ENCODE measurements at places on chromosomes 11 and 22.

- DNase-seq, result no peak
These were observed 50.6 kb upstream of the PPARA start for GRCh38 chr22:46099740-46100139.

DNA sequence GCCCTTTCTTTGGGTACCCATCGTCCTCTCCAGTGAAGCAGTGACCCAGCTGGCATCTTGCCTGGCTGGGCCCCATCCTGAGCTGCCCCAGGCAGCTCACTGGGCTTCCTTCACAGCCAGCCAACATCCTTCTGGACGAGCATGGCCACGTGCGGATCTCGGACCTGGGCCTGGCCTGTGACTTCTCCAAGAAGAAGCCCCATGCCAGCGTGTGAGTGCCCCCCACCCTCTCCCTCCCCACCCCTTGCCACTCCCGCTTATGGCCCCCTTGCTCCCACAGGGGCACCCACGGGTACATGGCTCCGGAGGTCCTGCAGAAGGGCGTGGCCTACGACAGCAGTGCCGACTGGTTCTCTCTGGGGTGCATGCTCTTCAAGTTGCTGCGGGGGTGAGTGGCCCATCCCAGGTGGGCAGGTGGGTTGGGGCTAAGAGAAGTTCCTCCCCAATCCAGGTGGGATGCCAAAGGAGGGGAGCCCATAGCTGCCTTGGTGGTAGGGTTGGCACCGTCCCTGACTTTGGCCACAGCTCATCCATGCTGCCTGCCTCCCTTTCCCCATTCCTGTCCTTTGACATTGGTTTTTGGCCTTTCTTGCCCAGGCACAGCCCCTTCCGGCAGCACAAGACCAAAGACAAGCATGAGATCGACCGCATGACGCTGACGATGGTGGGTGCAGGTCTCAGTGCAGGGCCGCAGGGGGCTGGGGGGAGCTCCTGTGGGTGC is 6.8 kb upstream of the ANKRD13D start:
- DNase-seq, result no peak

DNA sequence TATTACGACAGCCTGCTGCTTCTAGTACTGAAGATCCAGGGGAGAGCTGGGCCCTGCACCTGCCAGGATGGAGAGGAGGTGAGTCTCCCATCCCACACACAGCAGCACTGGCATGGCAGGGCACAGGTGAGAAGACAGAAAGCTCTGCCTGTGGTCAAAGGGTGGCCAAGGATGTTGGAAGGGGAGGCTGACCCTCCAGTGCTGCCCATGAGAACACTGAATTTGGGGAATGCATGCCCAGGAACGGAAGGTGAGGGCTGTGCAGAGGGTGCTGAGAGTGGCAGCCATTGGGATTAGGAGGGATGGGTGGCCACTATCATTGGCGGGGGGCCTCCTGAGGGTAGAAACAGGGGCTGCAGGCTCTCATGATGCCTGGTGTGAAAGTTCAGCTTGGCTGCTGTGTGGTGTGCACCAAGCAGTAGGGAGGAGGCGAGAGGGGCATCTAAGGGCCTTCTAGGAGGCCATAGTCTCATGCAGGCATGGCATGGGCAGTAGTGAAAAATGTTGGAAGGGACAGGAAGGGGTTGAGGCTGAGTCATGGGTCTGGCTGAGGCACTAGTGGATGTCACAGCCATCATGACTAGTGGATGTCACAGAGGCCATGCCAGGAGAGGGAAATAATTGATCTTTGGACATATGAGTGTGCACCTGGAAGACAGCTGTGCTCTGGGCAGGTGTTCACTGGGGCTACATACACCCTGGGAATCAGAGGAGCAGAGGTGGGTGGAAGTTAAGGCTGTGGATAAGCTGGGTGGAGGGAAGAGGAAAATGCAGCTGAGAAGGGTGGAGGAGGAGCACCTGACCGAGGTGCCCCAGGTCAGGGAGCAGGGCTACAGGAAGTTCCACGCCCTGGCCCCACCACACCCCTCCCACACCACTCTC is 2.5 kb upstream of the LRRC74B start:
- no peak for DNase-seq

- no peak for DNase-seq
These were observed 64.7 kb upstream of the WT1 start for GRCh38 chr11:32500001-32500400.

DNA sequence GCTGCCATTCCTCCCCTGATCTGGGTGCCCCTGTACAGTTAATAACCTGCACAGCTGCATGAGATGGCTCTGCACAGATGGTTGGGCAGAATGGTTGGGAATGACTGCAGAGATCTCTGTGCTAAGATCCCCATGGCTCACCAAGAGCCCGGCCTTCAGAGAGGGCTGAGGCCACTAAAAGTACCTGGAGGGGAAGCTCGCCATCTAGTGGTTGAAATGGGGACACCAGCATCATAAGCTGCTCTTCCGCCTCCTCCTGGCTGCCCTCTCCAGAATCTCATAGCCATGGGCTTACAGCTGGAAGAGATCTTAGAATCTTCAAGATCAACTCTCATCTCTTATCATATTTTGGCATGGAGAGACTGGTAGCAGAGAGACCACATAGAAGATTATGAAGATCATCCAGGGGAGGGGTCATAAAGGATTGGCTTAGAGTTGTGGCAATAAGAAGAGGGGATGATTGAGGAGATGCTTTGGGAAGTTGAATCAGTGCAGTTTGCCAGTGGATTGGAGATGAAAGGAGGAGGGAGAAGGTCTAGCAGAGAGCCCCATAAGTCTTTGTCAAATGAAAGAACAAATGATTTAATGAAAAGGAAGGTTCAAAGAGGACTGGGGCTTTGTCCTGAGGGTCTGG is 22.0 kb upstream of the TLCD5 start:
- no peak for DNase-seq

- no peak for DNase-seq
These were observed 2.6 kb downstream of the RNF26 start for GRCh38 chr11:119336744-119337469.

DNA sequence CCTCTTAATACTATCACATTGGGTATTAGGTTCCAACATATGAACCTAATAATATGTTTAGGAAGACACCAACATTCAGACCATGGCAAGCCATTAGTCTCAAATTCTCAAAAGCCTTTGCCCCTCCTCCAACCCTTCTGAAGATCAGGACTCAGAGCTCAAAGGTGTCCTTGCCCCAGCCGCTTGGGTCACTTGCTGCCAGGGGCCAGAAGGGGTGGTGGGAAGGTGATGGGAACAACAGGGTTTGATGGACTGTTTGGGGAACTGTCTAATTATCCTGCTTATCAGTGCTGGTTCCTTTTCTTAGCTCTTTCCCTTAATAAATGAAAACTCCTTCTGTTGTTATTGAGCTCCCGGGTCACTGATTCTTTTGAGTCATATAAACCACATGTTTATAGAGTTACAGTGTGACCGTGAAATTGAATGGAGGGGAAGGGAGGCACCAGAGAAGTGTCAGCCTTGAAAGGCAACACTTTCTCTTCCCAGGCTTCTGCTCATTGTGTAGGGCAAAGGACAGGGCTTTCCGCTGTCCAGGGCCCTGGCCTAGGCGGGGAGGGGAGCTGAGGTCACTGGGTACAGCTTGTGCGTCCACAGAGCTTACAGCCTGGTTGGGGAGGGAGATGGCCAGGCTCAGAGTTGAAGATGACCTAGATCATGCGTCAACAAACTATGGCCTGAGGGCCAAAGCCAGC is 105.1 kb downstream of the FBXO7 start:
- no peak for DNase-seq

DNA sequence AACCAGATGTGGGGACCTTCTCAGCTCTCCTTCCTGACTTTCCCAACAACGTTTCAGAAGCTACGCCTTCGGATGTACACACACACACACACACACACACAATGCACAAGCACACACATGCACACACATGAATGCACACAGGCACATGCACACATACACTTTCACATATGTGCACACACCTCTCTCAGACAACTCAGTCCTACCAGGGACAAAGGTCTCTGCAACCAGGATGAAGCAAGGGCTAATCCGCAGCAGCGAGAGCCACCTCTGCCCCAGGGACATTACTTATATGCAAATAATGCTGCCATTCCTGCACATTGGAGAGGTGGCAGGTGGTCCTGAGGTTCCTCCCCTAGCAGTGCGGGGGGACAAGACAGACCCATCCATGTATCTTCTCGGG is 27.4 kb upstream of the LINC01488 start:
- no peak for DNase-seq
